ENCODE measurements at places on chromosomes 4 and X.

DNA sequence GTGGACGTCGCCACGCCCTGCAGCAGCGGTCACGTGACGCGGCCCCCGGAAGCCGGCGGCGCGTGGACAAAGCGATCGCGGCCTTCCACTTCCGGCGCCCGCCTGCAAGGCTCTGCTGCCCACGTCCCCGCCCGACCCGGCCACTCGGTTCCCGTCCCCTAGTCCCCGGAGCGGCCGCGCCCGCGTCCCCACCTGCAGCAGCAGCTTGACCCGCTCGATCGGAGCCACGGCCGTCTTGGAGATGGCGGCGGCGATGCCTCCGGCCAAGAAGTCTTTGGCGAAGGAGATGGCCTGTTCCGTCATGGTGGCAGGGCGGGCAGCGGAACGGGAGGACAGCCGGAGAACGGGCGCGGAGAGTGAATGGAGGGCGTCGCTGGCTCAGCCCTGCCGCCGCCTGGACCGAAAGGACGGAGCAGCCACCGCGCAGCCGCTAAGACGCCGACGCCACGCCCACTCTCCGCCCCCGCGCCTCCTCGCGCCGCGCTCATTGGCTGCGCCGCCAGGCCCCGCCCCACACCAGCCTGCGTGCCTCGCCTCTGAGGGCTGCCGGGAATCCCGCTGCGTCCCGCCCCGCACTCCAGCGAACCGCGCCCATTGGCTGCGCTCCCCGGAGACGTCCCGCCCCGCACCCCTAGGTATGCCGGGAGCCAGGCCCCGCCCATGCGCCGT is at the start of gene SLC25A6:
Gene SLC25A6, minus strand, starts transcription at position 407 of the 669 bp plus-strand sequence. Its CDS starts 104 bp downstream, at position 303.
- peak; percentile 99 for DNase-seq
- H3K36me3 ChIP-seq = no peaks in the 10 kb centered on the region
- peaks cover 22% of the 10 kb centered on the region for H3K4me1 ChIP-seq
- no peaks in the 10 kb centered on the region for H3K27me3 ChIP-seq
- peak within 1 kb of the TSS; percentile 96 for H3K27ac ChIP-seq

- H3K4me1 ChIP-seq = peaks cover 16% of the 10 kb centered on the region
- no peak overlapping the region for H3K27ac ChIP-seq
- H3K36me3 ChIP-seq = no peaks in the 10 kb centered on the region
- DNase-seq = peak; percentile 81
- H3K4me3 ChIP-seq = peak overlapping the region; percentile 61
Observed at GRCh38 chrX:120308959-120309872, 2.0 kb downstream of the TMEM255A start.

DNA sequence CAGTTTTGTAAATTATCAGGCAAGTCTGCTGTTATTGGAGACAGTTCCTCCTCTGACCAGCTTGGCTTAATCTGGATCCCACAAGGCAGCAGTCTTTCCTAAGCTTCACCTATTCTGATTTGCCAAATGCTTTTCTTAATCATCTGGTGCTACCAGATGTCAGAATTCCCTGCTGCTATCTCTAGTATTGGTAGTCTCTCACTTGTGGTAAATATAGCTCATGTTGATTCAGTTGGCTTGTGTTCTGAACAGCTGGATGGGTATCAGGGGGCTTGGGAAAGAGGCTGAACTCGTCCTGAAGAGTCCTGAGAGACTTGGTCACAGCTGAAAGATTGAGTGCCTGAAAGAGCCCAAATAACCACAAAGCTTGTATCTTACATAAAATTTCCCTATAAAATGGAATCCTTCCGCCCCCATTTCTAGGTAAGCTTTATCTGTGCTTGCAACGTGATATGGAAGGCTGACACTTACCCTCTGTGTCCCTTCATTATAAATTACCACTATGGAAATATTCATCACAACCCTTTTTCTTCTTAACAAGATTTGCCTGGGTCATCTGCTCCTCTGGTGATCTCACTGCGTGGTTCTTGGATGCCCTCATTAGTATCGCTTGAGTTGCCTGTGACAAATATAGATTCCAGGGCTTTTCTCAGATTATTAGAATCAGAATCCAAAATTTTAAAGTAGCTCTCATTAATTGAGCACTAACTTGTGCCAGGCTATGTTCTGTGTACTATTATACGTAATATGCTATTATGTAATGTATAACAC is 104.1 kb upstream of the GPRIN3 start:
- H3K4me3 ChIP-seq = no peak overlapping the region
- no peak overlapping the region for H3K27ac ChIP-seq
- no peaks in the 10 kb centered on the region for H3K4me1 ChIP-seq
- H3K27me3 ChIP-seq = no peaks in the 10 kb centered on the region
- H3K36me3 ChIP-seq = no peaks in the 10 kb centered on the region

DNA sequence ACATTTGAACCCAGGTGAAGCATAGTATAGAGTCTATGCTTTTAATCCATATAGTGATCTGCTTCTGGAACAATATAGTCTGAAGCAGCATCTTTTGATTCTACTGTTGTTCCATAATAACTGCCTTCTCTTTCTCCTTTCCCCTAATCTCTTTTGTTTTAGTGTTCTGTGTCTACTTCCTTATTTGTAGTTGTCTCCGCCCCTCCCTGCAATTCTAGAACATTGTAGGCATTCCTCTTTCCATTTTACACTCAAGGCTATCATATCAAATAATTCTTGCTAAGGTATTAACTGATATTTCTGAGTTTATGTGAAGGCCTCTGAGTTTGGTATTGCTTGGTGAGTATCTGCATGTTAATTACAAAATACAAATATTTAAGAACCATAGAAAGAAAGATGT is 11.6 kb downstream of the BLTP1 start:
- no peak overlapping the region for H3K27ac ChIP-seq
- no peak for DNase-seq
- H3K27me3 ChIP-seq = no peaks in the 10 kb centered on the region
- H3K36me3 ChIP-seq = peaks cover 4% of the 10 kb centered on the region

DNA sequence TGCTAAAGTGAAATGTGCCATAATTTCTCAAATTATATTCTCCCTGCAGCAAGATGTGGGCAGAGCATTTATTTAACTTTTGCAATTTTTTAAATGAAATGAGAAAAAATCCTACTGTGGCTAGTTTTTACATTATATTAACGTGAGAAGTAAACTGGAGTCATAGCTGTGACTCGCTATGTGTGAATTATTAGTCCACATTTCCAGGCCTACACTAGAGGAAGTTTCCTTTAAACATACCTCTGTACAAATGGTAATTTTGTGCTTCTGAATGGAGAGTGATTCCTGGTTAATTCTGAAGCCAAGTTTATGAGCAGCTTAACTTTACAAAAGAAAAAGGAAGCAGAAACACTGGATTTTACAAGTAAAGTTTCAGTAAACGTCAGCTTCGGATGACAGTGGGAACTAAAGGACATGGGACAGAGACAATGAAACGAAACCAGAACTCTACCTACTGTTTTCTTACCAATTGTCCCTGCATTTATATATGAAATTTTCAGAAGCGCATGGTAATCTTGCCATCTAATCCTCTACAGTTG is 72.4 kb downstream of the FBXO8 start:
- peaks cover 35% of the 10 kb centered on the region for H3K4me1 ChIP-seq
- H3K36me3 ChIP-seq = no peaks in the 10 kb centered on the region
- H3K27ac ChIP-seq = no peak overlapping the region

DNA sequence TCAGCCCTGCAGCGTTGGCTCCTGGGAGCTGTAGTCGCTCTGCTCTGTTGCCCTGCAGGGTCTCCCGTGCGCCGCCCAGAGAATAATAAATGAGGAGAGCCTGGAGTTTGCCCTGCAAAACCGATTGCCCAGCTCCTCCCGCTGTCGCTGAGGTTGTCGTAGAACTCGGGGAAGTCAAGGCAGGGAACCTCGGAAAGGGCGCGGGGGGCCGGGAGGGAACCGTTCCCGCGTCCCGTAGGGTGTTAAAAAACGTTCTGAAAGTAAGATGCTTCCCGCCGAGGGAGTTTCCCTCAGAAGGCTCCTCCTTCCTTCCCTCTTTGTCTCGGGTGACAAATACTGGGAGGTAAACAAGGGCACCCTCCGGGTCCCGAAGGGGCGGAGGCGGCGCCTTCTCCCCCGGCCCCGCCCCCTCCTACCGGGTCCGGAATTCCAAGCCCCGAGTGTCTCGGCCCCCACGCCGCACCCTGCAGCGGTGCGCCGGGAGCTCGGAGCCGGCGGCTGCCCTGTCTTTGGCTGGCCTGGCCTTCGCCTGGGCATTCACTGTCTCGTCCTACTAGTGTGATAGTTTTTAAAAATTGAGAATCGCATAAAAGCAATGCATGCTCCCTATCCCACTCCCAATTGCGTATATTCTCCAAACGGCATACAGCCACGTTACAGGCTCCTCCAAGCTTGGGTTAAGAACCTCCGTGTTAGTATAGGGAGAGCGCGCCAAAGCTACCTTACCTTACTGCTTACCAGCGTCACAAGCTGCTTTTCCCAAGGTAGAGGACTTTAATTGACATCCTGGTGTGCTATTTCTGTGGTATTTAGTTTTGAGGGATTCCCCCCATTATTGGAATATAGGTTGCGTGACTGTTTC is 964 bp upstream of the HMGB2 start:
- no peaks in the 10 kb centered on the region for H3K27me3 ChIP-seq
- peak overlapping the region; percentile 74 for H3K4me3 ChIP-seq
- peaks cover 3% of the 10 kb centered on the region for H3K36me3 ChIP-seq
- H3K27ac ChIP-seq = peak overlapping the region; percentile 61
